ENCODE measurements at places on chromosomes 6 and 20.

DNA sequence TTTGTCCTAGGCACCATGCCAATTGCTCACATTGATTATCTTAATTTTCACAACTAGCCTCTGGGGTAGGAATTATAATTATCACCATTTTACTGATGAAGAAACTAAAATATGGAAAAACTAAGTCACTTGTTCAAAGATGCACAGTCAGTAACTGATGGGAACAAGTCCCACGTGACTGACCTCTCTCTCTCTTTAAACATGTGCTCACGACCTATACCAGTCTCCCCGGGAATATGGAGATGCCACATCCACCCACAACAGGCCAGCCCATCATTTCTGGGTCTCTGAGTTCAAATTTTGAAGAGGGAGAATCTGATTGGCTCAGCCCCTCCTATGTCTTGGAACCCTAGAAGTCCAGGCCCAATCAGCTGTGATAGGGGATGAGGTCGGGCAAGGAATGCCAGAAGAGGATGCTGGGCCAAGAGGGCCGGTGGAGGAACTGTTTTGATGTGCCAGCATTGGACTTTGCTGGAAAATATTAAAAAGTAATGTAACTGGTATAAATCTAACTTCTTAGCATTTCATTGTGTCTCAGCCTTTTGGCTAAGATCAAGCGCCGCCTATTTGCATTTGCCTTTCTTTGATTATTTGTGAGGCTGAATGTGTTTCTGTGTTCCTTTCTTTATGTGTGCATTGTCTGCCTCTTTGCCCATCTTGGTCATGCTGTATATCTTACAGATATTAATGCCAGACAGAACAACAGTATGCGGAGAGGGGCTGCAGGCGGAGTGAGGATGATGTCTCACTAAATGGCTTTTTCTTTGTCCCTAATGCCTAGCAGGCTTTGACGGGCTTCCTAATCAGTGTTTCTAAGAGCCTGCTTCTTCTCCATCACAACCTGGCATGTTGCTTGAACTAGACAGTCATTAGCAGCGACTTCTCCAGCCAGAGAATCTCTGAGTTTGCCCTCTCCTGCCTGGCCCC, 126.6 kb downstream of the VEGFA start:
- DNase-seq, result no peak

DNA sequence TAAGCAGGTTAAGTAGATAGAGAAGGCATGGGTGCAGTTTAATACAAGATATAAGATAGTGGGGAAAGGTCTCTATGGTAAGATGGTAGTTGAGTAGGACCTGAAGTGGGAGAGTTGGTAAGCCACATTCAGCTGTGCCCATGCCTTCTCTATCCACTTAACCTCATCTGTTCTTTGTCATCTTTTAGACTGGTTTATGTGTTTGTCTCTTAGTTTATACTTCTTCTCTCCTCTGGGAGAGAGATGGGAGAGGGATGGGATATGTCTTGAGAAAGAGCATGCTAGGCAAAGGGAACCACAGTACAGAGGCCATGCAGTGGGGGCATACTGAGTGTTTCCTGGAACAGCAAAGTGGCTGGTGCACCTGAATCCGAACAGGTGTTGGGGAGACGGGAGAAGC, 46.7 kb downstream of the KIZ start:
- DNase-seq, result no peak

DNA sequence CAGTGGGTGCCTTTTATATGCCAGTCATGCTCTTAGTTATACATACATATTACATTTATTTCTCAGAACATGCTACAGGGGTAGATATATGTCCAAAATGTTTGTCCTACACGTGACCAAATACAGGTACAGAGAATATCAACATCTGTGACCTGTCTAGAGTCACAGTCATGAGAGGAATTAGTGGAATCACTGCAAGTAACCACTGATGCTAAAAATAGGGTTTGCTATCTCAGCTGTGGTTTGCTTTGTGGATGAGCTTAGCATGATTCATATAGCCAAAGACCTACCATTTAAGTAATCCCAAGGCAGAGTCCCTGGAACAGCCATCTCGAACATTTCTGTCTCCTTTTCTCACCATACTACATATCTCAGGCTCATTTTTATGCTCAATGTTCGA, 32.3 kb downstream of the GSTA3 start:
- DNase-seq, result no peak

- DNase-seq, result no peak
These were observed 735 bp upstream of the MOG start for GRCh38 chr6:29656157-29656556.

- DNase-seq, result no peak
These were observed 226.7 kb upstream of the PRDM1 start for GRCh38 chr6:105859457-105859856.
